ENCODE measurements at places on chromosomes 4 and X.

- no peak for DNase-seq
Measured at GRCh38 chr4:154744341-154744926, 634 bp downstream of the LRAT start.

- DNase-seq = no peak
Measured at GRCh38 chr4:17058916-17059741, 160.7 kb upstream of the LDB2 start.

GRCh38 chr4:94349193-94349592 is 6.6 kb upstream of the HPGDS start:
- no peak for DNase-seq

- DNase-seq = no peak
Measured at GRCh38 chrX:20620306-20620705, 353.6 kb upstream of the RPS6KA3 start.

GRCh38 chr4:73922766-73923630 is 53.8 kb downstream of the CXCL1 start:
- DNase-seq = no peak

DNA sequence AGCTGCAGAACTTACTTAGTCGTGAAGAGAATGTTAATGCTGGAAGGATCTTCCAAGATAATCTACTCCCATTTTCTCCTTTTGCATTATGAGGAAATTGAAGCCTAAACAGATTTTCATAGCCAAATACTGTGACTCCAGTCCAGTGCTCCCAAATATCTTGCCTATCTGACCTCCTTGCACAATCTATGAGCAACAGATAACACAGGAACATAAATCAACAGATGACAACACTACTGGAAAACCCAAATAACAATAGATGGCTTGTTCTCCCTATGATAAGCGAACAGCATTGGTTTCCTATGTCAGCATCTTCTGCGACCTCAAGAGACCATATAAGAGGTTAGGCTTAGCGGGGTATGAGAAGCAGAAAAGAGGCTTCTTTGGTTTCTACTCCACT is 88.0 kb downstream of the CORIN start:
- DNase-seq = no peak

DNA sequence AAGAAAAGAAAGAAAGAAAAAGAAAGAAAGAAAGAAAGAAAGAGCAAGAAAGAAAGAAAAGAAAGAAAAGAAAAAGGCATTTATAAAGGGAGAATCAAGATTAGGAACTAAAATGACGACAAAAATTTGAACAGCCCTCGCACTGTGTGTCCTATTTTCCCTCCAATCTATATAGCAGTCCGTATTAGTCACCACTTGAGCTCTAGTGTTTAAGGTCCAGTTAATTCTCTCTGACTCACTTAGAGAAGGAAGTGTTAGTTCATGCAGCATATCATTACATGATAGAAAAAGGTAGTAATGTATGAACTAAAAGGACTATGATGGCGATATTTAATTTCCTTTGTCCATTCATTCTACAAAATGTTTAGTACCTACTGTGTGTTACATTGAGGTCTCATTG is 122.7 kb downstream of the CBLL2 start:
- no peak for DNase-seq

DNA sequence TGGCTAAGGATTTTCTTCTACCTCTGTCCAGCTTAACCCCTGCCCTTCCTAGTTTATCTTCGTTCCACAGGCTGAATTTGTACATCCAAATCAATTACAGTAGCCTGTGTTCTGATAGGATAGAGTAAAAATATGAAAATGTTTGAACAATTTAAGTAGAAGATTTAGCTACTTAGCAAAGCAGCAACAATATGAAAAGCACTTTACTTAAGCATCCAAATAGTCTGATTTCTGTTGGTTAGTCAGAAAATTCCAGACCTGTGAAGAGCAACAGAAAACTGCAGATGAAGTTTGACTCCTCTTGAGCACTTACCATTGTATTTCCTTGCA is 2.0 kb downstream of the ARSJ start:
- no peak for DNase-seq

GRCh38 chrX:105260291-105261043 is 40.0 kb upstream of the TEX13A start:
- no peak for DNase-seq

- no peak for DNase-seq
Measured at GRCh38 chr4:70658418-70658817, 7.9 kb downstream of the JCHAIN start.

- no peak for DNase-seq
Measured at GRCh38 chrX:130788786-130789581, 114.0 kb downstream of the ENOX2 start.

DNA sequence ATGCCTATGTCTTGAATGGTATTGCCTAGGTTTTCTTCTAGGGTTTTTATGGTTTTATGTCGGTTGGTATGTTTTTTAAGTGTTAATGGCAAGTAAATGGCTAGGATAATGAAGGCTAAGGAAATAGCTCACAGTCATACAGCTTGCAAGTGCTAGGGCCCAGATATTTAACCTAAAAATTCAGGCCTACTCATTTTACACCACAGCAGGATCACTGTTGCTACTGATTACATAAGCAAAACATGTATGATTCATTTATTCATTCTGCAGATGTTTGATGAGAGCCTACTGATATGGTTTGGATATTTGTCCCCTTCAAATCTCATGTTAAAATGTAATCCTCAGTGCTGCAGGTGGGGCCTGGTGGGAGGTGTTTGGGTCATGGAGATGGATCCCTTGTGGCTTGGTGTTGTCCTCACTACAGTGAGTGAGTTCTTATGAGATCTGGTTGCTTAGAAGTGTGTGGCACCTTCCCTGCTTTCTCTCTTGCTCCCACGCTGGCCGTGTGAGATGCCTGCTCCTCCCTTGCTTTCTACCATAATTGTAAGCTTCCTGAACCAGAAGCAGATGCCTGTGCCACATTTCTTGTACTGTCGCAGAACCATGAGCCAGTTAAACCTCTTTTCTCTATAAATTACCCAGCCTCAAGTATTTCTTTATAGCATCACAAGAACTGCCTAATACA is 175.5 kb downstream of the MAPK10 start:
- no peak for DNase-seq

- no peak for DNase-seq
Measured at GRCh38 chr4:181810711-181811110, 432.5 kb upstream of the TENM3 start.

DNA sequence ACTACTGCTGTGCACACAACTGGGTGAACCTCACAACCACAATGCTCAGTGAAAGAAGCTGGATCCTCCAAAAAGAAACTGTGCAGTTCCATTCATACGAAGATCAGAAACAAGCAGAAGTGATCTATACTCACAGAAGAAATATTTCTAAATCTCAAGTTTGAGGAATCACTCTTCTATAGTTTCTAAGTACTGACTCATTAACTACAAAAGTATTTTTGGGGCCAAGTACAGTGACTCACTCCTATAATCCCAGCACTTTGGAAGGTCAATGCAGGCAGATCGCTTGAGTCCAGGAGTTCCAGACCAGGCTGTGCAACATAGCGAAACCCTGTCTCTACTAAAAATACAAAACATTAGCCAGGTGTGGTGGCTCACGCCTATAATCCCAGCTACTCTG is 51.3 kb upstream of the RELL1 start:
- no peak for DNase-seq

- DNase-seq = no peak
Measured at GRCh38 chr4:83331956-83332355, 2.7 kb downstream of the HPSE start.

- no peak for DNase-seq
Measured at GRCh38 chr4:39502019-39502663, 25.1 kb downstream of the UGDH start.

DNA sequence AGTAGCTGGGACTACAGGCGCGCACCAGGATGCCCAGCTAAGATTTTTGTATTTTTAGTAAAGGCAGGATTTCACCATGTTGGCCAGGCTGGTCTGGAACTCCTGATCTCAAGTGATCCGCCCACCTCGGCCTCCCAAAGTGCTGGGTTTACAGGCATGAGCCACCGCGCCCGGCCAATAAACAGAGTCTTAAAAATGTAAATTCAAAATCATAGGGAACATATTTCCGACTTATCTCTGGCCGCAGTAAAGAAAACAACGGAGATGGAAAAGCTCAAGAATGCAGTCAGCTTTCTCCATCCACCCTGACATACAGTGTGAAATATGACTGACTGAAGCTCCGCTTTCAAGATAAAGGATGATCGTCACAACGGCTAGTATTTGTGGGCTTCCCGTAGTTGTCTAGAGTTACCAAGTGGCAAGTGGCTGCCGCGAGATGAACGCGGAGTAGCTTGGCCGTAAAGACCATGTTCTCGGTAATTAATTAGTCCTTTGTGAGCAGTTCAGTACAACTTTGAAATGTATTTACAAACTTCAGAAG is 495.1 kb upstream of the FAT1 start:
- no peak for DNase-seq

DNA sequence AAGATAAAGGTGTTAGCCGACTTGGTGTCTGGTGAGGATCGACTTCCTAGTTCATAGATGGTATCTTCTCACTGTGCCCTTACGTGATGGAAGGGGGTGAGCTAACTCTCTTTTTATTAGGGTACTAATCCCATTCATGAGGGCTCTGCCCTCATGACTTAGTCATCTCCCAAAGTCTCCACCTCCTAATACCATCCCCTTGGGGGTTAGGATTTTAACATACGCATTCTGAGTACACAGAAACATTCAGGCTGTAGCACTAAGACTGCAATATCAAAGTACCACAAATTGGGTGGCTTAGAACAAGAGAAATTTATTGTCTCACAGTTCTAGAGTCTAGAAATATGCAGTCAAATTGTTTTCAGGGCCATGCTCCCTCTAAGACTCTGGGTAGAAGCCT is 58.0 kb upstream of the IL13RA1 start:
- no peak for DNase-seq

All from activated CD8-positive, alpha-beta memory T cell treated with anti-CD3 and anti-CD28 coated beads for 4 hours (primary cell).